ENCODE measurements at places on chromosomes 11 and 22.

DNA sequence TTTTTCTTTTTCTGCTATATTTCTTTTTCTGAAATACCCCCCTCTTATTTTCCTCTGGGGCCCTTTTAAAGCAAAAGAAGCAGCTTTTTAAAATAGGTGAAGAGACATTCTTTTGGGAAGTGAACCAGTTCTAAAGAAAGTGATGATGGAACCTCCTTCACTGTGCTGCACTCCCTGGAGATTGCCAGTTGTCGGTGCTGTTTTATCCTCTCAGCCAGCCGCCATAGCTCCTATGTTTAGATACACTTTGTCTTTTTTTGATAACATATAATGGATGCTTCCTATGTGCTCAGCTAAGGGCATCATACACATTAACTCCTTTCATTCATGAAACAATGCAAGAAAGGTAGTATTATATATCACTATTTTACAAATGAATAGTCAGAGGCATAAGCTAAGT is 14.0 kb downstream of the CFAP300 start:
- DNase-seq = no peak

DNA sequence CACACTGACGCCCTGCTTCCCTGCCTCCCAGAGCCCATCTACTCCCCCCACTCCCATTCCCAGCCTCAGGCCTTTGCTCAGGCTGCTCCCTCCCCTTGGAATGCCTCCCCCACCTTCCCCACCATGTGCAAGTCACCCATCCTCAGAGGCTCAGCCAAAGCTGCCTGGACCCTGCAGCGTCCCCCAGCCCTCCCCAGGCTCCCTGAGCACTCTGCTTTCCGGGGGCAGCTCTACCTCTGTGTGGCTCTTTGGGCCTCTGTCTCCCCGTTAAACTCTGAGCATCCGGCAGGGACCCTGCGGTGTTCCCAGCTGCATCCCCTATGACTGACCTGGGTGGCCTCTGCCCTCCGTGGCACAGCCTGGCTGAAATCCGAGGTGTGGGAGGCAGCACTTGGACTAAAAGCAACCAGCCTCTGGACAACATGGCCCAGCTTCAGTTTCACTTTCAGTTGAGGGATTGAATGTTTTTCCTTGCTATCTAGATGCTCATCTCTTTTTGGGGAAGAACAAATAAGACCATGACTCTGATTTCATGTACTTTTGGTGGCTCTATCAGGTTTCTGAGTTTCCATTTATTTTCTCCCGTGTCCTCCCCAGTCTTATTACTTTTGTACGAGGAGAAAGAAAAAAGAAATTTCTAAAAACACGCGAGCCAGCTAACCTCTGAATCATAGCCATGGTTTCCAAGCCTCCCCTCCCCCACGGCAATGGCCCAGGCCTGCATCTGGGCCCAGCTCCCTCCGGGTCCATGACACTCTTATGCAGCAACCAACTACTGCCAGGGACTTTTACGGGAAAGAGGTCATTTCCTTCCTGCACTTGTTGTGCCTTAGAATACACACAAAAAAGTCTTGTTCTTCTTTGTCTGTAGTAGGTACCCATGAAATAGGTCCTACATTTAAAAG is 3.8 kb downstream of the APOL3 start:
- DNase-seq = peak; percentile 87

- no peak for DNase-seq
These were observed 1000.3 kb upstream of the RAG2 start for GRCh38 chr11:37598381-37598780.

DNA sequence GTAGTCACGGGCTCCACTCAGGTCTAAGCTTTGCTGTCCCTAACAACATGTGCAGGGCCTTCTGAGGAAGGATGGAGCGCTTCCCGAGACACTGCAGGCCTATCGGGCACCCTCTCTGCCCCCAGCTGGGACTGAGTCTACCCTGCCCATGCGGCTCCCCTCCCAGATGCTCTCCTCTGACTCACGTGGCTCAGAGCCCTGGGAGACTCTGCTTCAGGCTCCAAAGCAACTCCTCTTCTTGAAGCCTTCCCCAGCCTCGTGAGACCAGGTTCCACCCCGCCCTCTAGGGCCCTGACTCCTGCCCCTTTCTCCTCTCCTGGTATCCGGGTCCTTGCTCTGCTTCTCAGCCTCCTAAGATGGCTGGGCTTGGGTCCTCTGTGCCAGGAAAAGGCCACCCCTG is 28.4 kb upstream of the ARFGAP3 start:
- DNase-seq = peak; percentile 50

DNA sequence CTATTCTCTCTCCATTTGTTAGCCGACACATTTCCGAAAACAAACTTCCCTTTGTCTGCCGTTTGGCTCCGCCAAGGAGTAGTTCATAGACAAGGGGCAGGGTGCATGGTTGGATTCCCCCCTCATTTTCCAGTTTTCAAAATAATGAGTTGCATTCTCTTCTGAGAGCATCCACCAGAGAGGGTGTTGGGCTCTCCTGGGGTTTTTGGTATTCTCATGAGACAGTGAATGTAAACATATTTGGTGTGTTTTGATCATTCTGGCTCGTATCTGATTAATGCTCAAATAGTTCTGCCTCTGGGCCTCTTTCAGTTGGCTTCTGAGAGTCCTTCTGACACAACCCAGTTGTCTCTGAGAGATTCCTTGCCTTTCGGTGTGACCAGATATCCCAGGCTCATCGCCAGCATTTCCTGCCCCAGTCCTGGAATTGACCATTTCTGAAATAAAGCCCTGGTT is 21.7 kb downstream of the GRAMD4 start:
- DNase-seq = no peak

DNA sequence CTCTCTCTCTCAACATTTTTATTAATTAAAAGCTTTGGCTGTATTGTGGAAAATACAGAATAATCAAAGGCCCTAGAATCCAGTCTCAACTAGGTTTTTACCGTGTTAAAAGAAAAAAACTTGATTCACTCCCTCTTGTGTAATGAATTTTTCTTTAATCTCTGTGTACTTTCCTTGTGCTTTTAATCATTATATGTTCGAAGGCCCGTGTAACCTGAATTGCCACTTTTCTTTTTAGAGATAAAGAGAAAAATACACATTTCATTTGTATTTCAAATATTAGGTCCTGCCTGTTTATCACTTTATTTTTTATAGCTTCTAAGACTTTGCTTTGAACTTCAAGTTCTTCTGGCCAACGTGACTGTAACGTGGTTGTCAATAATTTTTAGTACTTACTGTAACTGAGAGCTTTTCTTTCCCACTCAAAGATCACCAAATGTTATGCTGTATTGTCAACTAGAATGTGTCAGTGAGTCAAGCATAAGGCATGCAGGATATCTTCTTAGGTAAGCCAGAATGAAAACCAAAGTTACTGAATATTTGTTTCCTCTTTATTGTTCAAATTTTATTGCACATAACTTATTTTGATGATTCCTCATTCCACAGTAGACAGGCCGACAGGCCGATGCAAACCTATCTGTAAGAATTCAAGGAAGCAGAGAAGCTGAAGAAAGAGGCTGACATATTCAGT is 23.3 kb upstream of the FAR1 start:
- no peak for DNase-seq

DNA sequence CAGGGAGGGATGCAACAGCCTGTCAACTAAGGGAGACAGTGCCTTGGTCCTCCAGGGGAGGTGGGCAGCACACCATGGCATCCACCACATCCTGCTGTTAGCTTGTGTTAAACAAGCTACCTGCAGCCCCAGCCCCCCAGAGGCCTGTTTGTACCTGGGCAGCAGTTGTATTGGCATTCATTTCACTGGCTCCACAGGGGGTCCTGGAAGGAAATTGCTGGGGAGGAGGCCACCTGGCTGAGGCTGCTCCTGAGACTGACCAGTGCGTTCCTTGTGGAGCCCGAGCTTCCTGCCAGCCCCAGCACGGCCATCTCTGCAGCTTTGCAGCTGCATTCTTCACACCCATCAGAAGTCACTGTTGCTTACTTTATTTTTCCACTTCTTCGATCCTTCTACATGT is 479.9 kb downstream of the INSC start:
- DNase-seq = no peak

DNA sequence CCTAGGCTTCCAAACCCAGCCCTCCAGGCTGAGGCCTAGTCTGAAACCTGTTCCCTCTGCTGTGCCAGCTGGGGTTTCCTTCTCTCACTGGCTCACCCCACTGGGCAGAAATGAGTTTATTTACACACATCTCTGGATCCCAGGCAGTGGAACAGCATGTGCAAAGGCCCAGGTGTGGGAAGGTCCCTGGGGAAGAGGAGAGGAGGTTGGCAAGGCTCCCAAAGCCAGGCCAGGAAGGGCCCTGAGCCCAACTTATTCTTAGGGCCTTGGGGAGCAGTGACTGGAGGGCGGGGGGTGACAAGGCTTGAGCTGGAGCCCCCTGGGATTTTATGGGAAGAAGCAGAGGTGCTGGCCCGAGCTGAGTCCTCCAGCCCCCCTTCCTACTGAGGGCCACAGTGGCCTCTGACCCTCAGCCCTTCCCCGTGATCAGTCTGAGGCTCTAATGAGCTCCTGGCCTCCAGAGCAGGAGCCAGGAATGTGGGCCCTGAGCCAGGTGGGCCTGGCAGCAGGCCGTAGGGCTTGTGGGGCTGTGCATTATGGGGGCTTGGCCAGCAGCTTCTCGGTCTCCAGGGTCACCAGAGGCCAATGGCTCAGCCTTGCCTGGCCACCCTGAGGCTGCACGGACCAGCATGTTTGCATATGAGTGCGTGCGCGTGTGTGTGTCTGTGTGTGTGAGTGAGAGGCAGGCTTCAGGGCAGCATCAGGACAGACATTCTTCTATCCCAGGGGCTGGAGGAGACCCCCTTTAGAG is 2.9 kb downstream of the MYO7A start:
- DNase-seq = peak; percentile 60

DNA sequence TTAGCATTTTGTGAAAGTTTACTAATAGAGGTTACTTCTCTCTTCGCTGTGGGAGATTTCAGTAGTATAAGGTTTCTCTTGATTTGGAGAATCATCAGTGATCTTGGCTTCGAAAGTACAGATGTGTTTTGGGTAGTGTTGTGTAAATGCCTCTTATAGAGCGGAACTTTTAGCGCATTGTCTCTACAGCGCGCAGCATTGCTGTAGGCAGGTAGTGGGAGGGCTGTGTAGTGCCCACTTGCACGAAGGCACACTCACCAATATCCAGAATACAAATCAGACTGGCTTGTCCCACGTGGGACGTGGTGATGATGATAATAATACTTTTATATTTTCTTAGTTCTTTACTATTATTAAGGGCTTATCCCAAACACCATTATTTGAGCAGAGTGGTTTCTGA is 51.4 kb downstream of the FAM83F start:
- DNase-seq = no peak

All from fibroblast of mammary gland (primary cell).